Psoas muscle (tissue), 8 donors: ENCODE measurements at places on chromosomes 13 and 19. TPM values are rescaled to one million over a fixed set of nuclear protein-coding genes. Genes with fewer than 3 reads are reported as not detected.
A peak's percentile ranks its signal among the peaks of the same experiment; 100 is the strongest.

DNA sequence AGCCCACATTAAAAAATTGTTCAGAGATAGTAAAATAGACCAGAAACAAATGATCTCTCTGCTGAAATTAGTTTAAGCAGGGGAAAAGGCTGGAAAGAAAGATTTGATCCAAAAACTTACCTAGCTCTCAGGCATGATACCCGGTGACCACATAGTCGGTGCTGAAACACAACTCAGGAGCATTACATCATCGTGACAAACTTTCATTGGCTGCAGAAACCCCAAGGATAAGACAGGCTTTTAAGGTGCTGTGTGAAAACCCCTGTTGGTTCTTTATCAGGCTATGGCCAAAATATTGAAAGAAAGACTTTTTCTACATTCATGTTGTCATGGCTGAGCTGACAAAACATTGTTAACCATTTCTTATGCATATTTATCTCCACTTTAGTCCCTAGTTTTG, 171.7 kb upstream of the KLF12 start:
- no peak for DNase-seq

Gene ZNF492
- 0.07 TPM for total RNA-seq

- DNase-seq = no peak
Observed at GRCh38 chr13:89205856-89206520, 1534.8 kb downstream of the SLITRK5 start.

DNA sequence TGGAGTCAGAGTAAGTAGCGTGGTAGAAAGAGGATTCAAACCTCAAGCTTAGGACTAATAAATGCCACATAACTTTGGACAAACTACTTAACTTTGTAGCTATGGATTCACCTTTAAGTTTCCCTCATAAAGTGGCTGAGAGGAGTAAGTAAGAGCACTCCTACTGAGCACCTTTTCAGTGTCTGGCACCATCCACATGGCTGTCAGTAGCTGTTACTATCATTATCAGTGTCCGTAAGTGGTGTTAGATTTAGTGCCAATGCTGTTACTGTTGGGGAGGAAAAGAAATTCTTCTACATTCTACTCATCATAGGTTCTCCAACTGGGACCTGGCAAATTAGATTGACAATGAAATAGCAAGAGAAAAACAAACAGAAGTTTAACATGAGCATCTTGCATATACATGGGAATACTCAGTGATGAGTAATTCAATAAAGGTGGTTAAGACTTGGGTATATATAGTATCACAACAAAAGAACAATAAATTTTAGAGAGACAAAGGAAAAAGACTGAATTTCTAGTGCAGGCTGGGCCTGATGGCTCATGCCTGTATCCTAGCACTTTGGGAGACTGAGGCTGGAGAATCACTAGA, 165.6 kb upstream of the NBEA start:
- no peak for DNase-seq

- no peak for DNase-seq
Observed at GRCh38 chr19:13803038-13803437, 7.8 kb downstream of the ZSWIM4 start.

DNA sequence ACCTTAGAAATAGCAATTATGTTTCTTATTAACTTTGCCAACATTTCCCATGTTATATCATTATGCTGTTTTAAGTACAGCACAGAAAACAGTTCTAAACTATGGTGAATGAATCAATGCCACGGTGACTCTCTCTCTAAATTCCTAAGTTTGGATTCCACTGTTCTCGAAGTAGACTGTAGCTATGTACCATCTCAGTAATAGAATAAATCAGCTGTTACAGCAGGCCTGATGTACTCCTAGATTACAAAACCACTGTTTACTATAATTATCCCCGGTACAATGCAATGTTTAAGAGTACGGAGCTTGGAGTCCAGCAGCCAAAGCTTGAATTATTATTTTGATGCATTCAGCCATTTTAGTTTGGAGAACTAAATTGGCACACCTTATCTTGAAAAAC, 476.3 kb upstream of the SLITRK1 start:
- no peak for DNase-seq

GRCh38 chr13:43140985-43141384, 117.6 kb downstream of the DNAJC15 start:
- no peak for DNase-seq

GRCh38 chr13:91698308-91698707, 299.9 kb downstream of the GPC5 start:
- no peak for DNase-seq

- DNase-seq = no peak
Observed at GRCh38 chr19:55028757-55029156, 9.3 kb downstream of the GP6 start.

- DNase-seq = no peak
Observed at GRCh38 chr13:57899096-57899495, 267.6 kb downstream of the PCDH17 start.

Gene KPNA3
- 157 TPM for total RNA-seq

- DNase-seq = no peak
Observed at GRCh38 chr13:95660981-95661581, 15.9 kb upstream of the DNAJC3 start.

DNA sequence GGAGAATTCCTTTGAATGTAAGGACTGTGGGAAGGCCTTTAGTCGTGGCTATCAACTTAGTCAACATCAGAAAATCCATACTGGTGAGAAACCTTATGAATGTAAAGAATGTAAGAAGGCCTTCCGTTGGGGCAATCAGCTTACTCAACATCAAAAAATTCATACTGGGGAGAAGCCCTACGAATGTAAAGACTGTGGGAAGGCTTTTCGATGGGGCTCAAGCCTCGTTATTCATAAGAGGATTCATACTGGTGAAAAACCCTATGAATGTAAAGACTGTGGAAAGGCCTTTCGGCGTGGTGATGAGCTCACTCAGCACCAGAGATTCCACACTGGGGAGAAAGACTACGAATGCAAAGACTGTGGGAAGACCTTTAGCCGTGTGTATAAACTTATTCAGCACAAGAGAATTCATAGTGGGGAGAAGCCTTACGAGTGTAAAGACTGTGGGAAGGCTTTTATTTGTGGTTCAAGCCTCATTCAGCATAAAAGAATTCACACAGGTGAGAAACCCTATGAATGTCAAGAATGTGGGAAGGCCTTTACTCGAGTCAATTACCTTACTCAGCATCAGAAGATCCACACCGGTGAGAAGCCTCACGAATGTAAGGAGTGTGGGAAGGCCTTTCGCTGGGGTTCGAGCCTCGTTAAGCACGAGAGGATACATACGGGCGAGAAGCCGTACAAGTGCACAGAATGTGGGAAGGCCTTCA, 39.2 kb downstream of the ZNF331 start:
- no peak for DNase-seq

DNA sequence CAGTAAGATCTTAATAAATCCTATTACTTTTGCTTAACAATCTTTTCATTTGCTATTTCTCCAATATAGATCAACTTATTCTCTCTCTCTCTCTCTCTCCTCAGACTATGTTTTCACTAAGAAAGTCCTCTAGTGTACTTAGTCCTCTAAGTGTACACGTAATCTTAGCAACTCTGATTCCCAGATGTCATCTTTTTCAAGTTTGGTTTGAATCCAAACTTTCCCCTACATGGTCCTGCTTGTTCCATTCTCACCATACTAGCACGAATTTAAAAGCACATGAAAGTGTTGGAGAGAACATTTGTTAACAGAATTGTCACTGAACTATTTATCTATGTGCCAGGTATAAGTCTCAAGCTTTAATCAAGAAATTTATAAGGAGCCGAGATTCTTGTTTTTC, 202.9 kb downstream of the SPRY2 start:
- no peak for DNase-seq

Gene CYP4F12
- 1.2 TPM for total RNA-seq

Gene RASGRP4
- 0.71 TPM for total RNA-seq

Gene DAND5
- not detected for total RNA-seq

DNA sequence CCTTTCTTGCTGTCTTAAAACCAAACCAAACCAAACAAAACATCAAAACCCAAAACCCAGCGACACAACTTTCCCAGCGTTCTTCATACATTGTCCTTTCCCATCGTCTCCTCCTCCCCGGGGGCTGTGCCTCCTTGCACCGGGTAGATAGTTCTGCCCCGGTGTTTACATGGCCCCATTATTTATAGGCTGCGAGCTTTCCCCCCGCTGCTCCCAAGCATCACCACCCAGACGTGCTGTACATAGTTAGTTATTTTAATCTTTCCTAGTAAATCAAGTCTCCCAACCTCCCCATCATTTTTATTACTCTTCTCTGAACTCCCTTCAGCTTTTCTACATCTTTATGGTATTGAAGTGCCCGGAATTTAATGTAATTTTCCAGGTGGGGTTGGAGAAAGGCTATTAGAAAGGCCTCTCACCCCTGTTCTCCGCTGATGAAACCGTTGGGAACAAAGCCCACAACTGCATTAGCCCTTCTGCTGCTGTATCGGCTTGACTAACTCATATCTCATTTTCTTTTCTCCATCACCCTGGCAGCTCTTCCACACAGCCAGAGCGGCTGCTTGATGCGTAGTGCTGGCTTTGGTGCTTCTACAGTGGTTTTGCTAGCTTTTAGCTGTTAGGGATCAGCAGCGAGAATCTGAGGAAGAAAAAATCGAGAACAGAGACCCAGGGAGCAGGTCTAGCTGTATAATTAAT, 53.1 kb downstream of the FGF9 start:
- DNase-seq = no peak

Gene TUBA3C
- total RNA-seq = not detected

DNA sequence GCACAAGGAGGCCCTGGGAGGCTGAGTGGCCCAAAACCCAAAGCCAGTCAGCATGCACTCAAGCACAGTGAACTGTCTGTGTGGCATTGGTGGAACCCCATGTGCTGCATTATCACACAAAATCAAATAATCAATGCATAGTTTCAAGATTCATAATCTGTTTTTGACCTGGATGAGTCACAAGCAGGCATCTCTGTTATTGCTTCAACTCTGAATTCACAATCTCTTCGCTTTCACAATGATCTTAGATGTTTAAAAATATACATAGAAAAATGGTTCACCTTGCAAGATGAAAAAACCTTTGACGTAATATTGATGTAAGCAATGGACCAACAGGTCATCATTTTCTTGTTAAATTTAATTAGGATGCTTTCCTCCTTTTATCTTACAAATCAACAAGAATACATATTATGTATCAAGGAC, 455.4 kb downstream of the IRS2 start:
- no peak for DNase-seq

DNA sequence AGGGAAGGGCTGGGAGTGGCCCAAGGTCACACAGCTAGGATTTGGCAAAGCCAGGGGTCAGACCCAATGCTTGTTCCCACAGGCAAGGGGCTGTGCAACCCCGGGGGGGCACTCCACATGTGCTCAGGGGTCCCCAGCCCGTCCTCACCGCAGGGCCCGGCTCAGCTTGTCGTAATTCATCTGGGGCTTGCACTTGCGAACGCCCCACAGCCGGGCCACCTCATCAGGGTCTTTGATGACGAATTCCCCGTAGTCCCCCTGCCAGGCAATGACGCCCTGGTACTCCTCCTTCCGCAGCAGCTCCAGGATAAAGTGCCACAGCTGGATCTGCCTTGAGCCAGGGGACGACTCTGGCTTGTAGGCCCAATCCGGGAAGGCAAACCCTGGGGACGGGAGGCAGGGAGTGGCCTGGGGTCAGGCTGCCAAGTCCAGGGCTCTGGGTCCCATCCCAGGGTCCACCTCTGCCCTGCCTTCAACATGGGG, 4.7 kb downstream of the ERF start:
- DNase-seq = peak; percentile 75

Gene SIGLEC5
- 0.56 TPM for total RNA-seq

DNA sequence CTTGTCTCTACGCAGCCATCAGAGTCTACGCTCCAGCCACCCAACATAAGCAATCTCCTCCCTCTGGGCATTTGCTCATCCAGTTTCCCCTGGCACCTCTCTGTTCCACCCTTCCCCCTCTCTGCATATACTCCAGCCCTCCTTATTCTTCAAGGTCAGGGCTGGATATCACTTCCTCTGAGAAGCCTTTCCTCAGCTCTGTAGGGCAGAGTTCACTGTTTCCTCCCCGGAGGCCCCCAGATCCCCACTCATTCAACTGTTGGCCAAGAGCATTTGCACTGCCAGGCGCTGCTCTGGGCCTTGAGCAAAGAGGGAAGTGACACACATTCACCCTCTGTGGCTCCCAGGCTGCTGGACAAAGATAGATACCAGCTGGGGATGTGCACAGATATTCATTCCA, 3.3 kb downstream of the FCGRT start:
- DNase-seq = peak; percentile 76

- DNase-seq = no peak
Observed at GRCh38 chr13:111909971-111910671, 156.8 kb upstream of the SOX1 start.

DNA sequence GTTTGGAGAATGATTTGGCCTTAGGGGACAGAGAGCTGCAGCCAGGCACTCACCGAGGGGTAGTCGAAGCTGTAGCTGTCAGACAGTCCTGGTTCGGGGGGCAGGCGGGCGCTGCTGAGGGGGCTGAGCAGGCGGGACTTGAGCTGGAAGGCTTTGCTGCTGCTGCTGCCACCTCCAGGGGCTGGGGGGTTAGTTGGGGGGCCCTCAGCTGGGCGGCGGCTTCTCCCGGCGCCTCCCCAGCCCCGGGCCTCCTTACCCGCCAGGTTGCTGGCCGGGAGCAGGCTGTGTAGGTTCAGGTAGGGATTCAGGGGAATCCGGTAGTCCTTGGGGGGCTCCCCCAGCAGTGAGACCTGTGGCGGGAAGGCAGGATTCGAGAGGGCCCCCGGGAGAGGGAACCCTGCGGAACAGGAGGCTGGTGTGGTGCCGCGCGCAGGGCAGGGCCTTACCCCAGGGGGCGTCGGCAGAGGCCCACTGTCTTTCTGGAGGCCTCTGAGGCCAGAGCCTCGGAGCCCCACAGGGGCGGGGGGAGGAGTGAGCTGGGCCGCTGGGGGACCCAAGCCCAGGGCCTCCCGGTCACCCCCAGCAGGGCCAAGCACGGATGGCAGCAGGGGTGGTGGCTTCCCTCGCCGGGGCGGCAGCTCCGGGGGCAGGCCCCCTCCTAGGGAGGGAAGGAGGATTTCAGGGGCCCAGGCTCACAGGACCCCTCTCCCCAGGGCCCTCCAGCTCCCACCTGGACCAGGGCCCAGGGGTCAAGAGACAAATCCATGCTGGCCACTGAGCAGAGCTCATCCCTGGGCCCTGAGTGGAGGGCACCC, 5.0 kb upstream of the FDX2 start:
- DNase-seq = no peak

DNA sequence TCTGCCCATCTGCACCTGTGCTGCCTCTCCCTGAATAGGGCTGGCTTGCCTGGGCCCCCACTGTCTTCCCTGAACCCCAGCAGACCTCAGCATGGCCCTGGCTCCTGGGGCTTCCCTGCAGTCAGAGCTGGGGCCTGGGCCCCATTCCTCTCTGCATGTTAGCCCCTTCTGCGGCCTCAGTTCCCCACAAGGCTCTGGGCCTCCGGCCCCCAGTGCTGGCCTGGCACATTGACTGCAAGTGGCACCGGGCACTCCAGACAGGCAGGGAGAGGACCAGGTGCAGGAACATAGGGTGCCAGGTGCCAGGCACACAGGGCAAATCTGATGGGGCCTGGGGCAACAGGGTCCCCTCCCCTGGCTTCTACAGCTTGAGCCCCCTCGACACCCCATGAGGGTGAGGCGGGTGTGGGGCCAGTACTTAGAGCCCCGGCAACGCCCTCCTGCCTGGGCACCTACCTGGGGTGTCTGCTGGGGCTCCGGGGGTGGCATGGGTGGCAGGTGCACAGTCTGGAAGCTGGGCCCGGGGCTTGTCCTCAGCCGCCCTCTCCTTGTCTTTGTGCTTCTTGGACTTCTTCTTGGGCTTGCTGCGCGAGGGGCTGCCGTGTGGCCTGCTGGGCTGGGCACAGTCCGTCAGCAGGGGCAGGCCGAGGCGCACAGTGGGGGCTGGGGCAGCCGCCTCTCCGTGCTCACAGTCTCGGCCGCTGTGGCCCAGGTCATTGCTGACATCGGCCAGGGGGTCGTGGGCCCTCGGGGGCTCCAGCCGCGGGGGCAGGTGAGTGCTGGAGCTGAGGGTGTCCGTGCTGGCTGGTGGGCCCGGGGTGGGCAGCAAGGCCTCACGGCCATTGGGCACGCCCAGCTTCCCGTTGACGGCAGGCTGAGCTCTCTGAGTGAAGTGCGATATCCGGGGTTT, 12.3 kb upstream of the ISYNA1 start:
- DNase-seq = peak; percentile 15
